ENCODE measurements at places on chromosomes 2 and 18.
A peak's percentile ranks its signal among the peaks of the same experiment; 100 is the strongest.

- DNase-seq: no peak
These were observed 11.1 kb downstream of the CLEC4F start for GRCh38 chr2:70808983-70809958.

- DNase-seq: no peak
These were observed 3.6 kb downstream of the TEX51 start for GRCh38 chr2:126902152-126902835.

DNA sequence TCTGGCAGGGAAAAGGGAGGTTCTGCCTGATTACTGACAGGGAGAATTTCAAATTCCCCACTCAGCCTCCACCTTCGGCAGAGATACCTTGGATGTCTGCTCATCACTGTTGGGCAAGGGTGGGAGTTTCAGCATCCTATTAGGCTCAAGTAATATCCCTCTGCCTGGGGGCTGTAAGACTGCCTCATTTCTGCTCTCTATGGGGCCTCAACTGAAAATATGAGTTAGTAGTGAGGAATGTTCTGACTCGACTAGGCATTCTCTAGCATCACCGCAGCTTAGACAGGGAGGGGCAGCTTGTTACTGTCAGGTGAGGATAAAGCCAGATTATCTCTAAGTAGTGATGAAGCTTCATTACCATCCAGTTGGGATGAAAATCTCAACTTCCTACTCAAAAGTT is 87.7 kb upstream of the LRP1B start:
- peak; percentile 71 for DNase-seq

- no peak for DNase-seq
These were observed 9.0 kb upstream of the IGFBP2 start for GRCh38 chr2:216624251-216624650.

DNA sequence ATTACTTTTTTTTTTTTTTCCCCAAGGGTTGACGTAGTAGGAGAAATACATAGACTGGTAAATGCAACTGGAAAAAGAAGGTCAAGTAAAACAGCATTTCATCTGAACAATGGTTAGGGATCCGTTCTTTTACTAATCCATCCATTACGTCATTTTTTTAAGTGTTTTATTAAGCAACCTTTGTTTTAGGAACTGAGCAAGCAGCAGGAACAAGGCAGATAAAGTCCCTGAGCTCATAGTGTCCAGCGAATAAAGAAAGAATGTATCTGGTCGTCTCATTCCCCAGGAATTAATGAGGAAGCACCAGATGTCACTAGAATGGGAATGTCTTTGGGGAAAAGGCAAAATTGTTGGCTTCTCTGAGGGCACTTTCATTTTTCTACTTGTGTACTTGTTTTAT is 842.4 kb downstream of the TDRD15 start:
- peak; percentile 46 for DNase-seq

- DNase-seq: no peak
These were observed 146.3 kb upstream of the RIOK3 start for GRCh38 chr18:23306822-23307221.

GRCh38 chr2:102983786-102984185 is 222.0 kb downstream of the TMEM182 start:
- no peak for DNase-seq

GRCh38 chr2:124995185-124995912 is 970.3 kb downstream of the CNTNAP5 start:
- no peak for DNase-seq

- peak; percentile 7 for DNase-seq
These were observed 108.0 kb downstream of the LRRC30 start for GRCh38 chr18:7338846-7339245.

DNA sequence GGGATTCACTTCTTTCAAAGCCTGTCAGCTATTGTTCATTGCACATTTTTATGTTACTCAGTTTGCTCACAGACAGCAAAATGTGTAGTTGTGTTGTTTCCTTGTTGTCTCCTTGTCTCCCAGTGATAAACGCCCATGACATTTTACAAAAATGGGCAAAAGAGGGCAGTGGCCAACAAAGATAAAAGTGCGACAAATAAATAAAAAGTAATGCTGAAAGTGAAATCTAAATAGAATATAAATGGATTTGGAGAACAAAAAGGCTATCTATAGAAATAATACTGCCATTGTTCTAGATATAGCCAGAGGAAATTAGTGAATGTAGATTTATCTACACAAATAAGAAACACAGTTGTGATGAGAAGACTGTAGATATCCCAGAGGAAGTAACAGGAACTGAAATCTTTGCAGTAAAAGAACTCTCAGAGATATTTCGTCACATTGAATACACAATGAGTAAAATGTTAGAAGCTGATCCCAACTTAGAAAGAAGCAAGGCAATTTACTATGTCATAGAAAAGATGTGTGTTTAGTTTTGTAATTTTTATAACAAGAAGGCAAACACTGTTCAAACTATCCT is 1186.2 kb upstream of the FAM98A start:
- no peak for DNase-seq

- DNase-seq: no peak
These were observed 92.3 kb upstream of the PKDCC start for GRCh38 chr2:41955316-41956043.

DNA sequence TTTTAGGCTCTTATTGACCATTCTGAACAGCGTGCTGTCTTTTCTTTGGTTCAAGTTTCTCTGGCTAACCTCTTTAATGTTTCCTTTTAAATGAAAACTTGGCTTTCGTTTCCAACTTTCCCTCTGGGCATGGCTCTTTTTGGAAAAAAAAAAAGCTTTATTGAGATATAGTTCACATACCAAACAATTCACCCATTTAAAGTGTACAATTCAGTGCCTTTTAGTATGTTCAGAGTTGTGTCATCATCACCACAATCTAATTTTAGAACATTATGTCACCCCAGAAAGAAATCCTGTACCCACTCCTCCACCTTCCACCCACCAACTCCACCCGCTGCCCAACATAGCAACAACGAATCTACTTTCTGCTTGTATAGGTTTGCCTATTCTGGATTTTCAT is 322.4 kb downstream of the ADCYAP1 start:
- no peak for DNase-seq

DNA sequence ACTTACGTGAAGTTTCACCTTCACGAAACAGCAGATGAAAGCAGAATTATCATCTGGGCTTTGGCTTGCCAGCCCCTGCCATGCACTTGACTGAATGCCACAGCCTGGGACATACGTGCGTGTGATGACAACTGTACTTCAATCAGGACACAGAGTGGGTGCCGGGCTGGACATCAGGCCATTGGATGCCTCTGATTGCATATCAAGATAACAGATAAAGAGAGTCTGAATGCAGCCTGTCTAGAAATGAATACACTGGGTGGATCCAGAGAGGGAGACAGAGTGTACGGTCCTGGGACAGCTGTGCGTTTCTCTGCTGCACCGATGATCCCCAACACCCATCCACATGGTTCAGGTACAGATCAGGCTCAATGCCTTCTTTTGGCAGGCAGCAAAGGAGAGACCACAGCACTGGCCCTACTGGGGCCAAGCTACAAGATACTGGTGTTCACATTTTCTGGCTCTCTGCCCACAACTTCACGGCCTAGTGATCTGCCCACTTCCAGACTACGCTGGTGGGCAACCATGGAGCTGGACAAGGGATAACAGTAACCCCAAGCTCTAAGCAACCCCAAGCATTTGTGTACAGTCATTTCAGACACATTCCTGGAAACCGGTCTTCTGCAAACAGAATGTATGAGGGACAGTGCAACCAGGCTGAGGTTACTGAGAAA is 35.6 kb downstream of the FBLN7 start:
- no peak for DNase-seq

DNA sequence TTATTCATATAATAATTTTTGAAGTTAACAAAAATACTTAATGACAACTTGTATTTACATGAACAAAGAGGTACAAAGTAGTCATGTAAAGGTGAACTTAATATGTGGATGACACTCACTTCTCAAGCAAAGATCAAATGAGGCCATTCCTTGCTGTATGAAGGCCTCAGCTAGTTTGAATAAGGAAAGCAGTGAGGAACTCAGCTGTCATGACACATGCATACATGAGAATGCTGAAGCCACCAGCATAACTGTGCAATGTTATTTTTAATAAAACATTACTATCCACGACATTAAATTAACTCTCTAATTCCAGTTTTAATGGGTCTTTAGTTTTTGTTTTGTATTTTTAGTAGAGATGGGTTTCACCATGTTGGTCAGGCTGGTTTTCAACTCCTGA is 102.9 kb downstream of the CDH2 start:
- DNase-seq: no peak

- no peak for DNase-seq
These were observed 511.9 kb upstream of the TNP1 start for GRCh38 chr2:217371781-217372213.

DNA sequence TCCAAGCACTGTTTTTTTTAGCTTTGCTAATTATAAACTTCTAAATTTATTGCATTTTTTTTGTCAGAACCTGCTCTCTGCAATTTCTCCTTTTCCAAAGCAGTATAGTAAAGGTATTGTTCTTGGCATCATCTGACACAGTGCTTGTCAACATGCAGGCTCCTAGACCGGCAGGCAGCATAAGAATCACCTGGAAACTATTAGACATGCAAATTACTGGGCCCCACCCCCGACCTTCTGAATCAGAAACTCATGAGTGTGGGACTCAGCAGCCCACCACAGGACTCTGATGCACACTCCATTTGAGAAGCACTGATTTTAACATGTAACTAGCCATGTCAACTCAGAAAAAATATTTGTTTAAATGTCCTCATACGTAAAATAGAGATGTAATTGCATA is 551.1 kb upstream of the CELF4 start:
- DNase-seq: no peak

DNA sequence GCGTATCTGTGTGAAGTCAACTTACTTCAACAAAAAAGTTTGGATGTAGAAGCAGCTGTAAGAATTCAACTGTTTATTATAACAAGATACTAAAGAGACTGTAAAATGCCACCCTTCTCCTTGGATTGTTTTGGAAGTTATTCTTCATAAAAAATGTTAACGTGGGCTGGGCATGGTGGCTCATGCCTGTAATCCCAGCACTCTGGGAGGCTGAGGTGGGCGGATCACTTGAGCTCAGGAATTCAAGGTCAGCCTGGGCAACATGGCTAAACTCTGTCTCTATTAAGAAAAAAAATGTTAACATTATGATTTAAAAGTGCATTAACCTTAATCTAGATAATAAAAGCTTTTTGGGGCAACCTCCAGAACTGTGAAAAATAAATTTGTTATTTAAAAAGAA is 7.7 kb downstream of the CIAO1 start:
- DNase-seq: peak; percentile 42

- DNase-seq: no peak
These were observed 106.8 kb downstream of the ZNF516 start for GRCh38 chr18:76388261-76388660.

DNA sequence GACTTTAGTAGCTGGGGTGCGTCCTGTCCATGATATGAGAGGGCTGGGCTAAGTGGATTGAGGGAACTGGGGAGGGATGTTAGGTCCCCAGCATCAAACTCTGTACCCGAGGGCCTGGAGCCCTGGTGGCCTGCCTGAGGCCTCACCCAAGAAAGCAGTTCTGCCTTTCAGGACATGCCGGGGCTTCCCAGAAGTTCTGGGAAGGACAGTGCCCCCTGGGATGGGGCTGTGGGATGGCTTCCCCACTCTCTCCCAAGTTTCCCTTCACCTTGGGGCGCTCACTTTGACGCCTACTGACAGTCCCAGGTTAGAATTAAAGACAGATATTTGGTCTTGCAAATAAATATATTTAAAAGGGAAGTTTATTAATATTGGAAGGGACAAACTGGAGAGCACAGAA is 1.8 kb downstream of the OXER1 start:
- no peak for DNase-seq

DNA sequence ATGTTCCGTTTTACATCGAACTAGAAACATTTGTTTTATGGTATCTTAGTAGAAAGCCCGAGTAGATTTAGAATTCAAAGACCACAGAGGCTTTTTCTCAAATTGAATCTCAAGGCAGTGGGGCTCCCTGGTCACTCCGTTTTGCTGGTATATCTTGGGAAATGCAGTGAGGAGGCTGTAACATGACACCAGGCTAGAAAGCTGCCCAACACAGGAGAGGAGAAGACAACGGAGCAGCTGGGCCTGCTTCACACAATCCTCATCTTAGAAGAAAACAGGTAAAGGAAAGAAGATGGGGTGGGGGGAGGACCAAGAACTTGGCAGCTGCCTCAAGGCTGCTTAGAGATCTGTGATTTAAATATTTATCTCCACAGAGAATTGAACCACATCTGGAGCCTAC is 38.3 kb upstream of the EPB41L3 start:
- no peak for DNase-seq

DNA sequence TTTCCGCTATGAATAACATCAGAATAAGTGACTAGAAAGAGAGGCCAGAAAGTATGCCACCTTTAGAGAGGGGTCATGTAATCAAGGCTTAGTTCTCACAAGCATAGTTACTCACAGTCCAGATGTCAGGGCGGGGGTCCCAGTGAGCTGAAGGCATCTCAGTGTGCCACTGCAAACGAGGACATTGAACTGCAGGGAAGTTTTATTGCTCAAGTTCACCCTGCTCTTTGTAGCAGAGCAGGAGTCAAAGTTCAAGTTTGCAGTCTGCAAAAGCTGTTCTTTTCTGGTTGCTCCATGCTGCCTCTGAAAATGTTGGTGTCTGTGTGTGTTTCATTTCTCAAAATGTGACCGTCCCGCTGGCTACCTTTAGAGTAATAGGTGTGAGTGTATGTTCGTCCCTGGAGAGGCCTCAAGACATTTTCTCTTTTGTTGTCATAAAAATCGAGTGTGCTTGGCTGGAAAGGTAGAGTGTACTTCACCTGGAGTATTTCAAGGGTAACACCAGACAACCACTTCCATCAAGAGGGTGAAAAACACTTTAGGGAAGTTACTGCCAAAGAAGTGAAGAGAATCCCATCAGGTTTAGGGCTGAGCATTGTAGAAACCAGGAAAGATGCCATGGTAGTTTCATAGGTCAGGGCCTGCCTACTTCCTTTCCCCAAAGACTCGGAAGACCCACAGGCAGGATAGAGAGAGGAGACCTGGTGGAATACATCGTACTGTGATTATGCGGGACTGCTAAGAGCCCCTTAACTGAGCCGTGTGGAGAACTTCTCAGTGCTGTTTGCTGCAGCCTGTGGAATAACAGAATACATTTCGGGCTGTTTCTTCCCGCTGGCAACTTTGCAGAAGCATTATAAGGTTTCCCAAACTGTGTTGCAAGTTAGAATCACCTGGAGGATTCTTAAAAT is 89.9 kb downstream of the LYPD6 start:
- no peak for DNase-seq

DNA sequence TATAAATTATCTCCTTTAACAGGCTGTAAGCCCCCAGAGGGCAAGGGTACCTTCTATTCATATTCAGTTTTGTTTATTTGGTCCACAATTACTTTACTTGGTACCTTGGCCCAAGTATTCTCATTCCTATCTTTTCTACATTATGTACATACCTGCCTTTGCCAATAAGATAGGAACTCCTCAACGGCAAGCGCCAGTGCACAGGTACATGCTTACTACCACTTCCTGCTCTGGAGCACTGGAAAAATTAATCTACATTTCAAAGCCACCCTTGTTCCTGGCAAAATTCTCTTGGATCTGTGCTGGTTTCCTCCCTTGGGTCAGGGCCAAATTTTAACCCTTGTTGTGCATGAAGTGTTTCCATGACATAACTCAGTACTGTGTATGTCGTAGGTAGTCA is 34.3 kb upstream of the LMAN1 start:
- no peak for DNase-seq
